NCI-H82 (cell line): ENCODE measurements at places on chromosomes 6 and 20.

- no peak for DNase-seq
These were observed 15.9 kb downstream of the LEMD2 start for GRCh38 chr6:33772902-33773472.

DNA sequence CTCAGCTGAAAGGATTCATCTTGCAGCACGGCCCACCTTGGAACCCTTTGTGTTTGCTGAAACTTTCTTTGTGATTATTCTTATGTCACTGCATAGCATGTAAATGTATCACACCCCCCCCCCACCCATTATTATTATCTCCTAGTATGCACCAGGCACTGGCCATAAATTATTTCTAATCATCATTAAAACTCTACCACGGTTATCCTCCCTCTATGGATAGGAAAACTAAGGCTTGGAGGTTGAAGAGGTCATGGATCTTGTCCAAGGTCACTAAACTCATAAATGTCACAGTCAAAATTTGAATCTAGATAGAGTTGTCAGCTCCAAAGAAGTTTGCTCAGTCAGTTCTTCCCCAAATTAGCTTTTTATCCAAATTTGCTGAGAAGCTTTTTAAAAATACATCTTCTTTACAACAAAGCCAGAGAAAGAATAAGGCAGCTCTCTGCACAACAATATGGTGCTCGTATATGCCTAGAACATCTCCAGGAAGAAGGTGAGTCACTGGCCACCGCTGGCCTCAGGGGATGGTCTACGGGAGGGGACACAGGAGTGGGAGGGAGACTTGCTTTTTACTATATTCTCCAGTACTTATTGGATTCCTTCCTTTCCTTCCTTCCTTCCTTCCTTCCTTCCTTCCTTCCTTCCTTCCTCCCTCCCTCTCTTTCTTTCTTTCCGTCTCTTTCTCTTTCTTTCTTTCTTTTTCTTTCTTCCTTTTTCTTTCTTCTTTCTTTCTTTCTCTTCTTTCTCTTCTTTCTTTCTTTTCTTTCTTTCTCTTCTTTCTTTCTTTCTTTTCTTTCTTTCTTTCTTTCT lies 134.5 kb downstream of the VEGFA start:
- DNase-seq: no peak

GRCh38 chr6:37641546-37641945 lies 56.1 kb downstream of the MDGA1 start:
- no peak for DNase-seq

GRCh38 chr6:43791745-43792422 lies 21.9 kb downstream of the VEGFA start:
- DNase-seq: no peak

- DNase-seq: peak; percentile 66
These were observed 587 bp upstream of the BTN3A1 start for GRCh38 chr6:26401389-26401986.

GRCh38 chr20:13464702-13465101 lies 174.0 kb downstream of the TASP1 start:
- no peak for DNase-seq

GRCh38 chr6:21914121-21914973 lies 320.8 kb downstream of the SOX4 start:
- DNase-seq: no peak

GRCh38 chr6:166809721-166810120 lies 146.6 kb downstream of the RNASET2 start:
- DNase-seq: no peak

DNA sequence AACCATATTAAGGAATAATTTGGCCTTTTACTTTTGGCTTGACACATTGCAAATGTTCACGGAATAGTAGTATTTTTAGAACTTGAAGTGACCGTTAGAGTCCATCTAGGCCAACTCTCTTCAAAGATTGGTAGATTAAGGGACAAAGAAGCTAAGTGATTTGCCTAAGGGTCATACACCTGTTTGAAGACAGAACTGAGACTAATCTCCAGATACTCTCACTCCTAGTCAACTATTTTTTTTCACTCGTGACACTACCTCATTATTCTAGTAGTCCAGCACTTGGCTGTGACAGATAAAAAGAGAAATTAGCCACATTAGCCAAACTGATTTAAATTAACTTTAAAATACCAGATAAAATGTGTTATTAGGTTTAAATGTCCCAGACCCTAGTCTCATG lies 10.6 kb downstream of the ACSS2 start:
- DNase-seq: no peak

- DNase-seq: no peak
These were observed 49.3 kb downstream of the PCSK2 start for GRCh38 chr20:17276101-17276500.
